GM12878 (cell line): ENCODE measurements at places on chromosomes 4 and X.

- DNase-seq = no peak
These were observed 40.2 kb upstream of the PPP2R3B start for GRCh38 chrX:426881-427280.

DNA sequence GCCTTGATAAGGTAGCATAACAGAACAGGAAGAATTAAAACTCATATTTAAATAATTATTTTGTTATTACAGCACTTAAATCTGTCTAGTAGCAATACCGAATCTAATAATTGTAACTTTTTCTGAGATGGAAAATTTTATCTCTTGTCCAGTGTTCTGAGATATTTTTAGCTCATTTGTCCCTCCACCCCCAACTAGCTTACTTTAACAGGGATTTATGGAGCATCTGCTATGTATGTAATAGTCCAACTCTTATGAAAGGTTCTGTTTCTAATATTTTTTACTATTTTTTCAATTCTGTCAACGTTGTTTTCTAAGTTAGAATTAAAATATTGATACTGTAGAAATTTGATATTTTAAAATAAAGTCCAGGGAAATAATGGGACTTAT lies 38.2 kb upstream of the NUDT6 start:
- no peak for DNase-seq

- no peak for DNase-seq
These were observed 49.1 kb downstream of the ARHGEF9 start for GRCh38 chrX:63735882-63736281.

DNA sequence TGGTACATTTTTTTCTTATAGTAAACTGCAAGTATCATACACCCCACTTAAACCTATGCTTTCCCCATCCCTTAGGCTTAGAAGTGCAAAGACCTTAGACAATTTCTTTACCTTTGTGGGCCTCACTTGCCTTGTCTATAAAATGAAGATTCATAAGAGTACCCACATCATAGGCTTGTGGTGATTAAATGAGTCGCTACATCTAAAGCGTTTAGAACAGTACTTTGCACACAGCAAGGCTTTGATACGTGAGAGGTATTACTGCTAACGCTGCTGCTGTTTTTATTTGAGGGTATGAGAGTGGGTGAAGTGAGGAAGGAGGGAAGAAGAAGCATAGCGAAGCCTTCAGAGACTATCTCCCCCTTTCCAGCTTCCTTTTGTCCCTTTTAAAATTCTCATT lies 87.8 kb upstream of the RPS6KA3 start:
- DNase-seq = no peak

DNA sequence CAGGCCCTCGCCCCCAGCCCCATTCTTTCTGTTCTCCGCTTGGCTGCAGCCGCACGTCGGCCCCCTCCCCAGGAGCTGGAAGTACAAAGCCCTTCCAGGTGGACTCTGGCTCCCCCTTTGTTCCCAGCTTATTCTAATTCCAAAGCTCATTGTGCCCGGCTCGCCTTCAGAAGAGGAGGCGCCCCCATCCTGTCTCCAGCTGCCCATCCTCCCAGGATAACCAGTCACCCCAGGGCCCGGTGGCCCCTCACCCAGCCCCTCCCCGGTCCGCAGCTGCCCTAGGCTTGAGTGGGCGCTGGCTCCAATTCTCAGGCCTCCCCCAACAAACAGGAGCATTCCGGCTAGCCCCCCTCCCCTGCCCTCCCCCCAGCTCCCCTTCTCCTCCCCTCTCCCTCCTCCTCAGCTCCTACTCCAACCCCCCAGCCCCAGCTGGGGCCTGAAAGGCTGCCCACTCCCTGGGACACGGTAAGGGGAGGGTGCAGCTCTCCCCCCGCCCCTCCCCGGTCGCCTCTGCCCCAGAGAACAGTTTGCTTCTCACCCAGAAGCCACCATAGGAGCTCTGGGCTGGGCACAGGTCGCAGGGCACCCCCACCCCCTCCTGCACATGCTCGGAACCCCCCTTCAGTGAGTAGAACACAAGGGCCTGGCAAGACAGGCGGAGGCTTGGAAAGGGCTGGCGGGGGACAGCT lies 3.1 kb upstream of the SLC6A8 start:
- DNase-seq = no peak

DNA sequence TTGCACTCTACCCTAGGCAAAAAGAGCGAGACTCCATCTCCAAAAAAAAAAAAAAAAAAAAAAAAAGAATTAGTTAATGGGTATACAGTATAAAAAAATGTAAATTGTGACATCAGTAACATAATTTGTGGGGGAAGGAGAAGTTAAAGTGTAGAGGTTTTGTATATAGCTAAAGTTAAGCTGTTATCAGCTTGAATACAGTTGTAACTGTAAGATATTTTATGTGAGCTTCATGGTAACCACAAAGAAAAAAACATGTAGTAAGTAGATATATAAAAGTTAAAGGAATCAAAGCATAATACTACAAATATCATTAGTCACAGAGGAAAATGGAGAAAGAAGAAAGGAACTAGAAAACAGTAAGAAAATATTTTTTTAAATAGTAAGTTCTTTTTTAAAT lies 53.2 kb upstream of the EPGN start:
- DNase-seq = no peak

DNA sequence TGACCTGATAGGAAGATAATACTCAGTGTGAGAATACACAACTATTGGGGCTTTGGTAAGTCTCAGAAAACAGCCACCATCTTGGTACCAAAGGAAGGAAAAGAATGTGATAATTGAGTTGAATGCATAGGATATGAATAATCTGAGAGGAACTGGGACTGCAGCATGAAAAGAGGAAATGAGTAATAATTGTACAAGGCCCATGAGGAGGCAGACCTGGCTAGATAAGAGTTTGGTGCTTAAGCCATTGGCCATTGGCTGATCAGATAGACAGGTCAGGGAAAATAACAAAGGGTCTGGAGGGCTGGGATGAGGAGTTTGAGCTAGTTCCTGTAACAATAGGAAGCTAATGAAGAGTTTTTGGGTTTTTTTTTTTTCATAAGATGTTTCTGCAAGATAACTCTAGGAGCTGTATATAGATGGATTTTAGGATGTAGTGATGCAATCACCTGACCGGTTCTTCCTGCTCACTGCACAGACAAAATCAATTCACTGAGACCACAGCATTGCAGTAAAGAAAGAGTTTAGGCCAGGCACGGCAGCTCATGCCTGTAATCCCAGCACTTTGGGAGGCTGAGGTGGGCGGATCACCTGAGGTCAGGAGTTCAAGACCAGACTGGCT lies 5.3 kb upstream of the TRMT2B start:
- DNase-seq = peak; percentile 32

- DNase-seq = no peak
These were observed 158.6 kb upstream of the ADGRL3 start for GRCh38 chr4:61041527-61041926.

GRCh38 chr4:179941911-179942310 lies 2301.3 kb upstream of the TENM3 start:
- no peak for DNase-seq

DNA sequence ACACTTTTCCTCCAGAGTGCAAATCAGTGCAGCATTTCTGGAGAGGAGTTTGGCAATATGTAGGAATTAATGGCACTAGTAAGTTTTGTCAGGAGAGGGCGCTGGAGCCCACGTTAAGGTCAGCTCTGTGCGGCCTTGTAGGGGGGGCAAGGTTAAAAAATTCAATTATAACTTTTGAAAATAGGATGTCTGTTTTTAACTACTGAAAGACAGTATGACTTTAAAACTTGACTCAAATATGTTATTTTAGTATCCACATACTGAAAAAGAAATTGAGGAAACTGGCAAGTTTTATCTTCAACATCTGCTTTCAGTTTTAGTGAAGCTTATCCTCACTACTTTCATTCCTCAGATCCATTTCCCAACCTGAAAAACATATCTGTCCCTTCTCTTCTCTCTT lies 30.9 kb upstream of the HSD17B13 start:
- DNase-seq = peak; percentile 13

DNA sequence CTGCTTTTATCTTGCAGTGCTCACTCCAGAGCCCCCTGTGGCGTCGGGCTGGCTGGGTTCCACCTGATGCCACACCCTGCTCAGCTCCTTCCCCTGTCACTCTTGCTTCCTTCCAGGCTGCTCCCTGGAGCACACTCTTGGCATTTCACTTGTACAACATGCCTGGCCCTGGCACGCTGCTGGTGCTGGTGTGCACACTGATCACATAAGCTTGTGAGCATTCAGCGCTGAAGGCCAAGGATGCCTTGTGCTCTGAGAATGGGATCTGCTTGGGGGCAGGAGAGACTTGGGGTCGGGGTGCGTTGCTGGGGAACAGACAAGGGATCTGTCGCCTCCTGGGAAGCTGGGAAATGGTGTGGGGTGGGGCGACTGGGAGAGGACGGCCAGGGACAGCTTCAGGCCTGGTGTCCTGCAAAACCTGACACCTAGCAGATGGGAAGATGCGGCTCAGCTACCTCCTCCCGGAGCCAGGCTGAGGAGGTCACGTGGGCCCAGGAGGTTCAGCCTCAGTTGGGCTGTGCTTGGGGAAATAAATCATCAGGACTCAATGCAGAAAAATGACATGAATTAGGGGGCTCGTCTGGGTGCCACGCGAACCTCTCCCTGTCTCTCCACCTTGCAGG lies 108.5 kb downstream of the PHKA2 start:
- no peak for DNase-seq

- DNase-seq = no peak
These were observed 187.6 kb downstream of the MAML3 start for GRCh38 chr4:139966383-139966782.

DNA sequence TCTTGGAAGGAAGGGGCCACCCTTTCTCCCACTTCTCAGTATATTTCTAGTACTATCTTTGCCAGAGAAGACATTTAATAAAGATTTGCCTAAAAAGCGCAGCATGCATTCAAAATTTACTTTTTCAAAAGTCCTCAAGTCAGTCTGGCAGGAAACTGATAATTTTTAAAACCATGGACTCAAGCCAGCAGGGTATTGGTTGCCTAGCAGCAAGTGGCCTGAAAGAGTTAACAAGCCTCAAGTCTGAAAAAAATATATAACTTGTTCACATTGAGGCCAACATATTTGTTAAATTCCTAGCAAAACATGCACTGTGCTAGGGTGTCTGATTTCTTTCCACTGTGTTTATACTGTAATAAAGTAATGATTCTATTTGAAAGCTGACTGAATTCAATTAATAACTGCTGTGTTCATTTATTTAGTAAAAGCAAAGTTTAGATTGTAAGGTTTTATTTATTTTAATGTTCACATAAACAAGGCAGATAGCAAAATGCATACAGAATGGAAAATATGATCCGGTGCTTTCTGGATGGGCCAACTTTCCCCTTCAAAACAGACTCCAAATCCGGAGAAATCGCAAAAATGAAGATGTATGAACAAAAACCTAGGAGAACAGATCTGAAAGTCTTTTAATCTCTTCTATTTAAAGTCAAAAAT lies 218.5 kb upstream of the FGF13 start:
- no peak for DNase-seq
